ENCODE measurements at places on chromosomes 13 and 19.

DNA sequence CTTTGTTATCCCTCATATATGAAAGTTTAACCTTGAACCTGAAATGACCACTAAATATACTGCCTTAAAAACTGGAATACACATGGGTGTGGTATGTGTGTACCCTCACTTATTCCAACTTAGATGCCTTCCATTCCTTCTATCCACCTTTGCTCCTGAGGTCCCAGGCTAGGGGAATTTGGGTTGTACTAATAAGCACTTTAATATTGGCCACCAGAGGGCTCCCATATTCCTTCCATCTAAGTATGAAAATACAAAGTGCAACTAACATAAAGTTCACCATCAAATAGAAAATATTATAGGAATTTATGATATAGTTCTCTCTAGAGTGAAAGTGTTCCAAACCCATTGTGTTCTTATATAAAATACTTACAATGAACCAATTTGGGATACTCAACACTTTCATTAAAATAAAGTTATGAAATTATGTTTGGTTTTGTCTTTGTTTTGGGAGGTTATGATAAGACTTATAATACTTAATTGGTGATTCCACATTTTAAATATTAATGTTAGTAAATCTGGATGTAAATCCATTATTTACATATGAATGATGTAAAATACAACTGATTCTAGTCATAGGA lies 62.3 kb downstream of the ITGBL1 start:
- no peak for DNase-seq

DNA sequence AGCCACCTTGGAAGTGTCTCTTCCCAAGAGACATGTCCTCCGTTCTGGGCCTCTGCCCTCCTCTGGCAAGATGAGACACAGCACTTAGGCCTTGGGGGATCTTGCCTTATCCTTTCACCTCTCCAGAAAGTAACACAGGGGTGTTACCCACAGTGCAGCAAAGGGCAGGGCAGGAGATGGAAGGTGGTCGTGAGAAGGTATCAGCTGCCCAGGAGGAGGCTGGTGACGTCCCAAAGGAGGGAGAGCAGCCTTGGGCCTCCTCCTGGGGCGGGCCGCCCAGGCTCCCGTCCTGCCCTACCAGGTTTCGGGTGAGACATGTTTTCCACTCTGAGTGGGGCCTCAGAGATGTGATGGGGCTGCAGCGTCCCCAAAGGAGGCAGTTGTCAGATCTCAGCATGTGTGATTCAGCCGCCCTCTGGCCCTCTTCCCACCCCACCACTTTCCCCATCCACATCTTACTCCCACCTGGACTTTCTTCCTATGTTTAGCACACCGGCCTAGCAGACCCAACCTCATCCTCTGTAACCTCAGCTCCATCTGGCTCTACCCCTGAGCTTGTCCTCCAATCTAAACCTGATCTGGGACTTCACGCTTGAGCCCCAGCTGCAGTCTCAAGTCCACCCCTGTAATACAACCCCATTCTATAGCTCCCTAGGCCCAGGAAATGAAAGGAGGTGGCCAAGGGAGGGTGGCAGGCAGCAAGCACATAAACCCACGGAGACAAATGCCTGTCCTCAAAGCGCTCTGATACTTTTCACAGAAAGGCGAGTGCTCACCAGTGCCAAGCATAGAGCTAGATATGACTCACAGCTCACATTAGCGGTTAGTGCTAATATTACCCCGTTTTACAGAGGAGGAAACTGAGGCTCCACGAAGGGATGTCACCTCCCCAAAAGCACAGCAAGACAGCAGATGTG lies 9.3 kb downstream of the POU2F2 start:
- peak; percentile 80 for DNase-seq

GRCh38 chr13:95536632-95537241 lies 15.8 kb upstream of the CLDN10 start:
- DNase-seq, result no peak

- DNase-seq, result no peak
Observed at GRCh38 chr19:10682397-10683063, 18.7 kb upstream of the QTRT1 start.

DNA sequence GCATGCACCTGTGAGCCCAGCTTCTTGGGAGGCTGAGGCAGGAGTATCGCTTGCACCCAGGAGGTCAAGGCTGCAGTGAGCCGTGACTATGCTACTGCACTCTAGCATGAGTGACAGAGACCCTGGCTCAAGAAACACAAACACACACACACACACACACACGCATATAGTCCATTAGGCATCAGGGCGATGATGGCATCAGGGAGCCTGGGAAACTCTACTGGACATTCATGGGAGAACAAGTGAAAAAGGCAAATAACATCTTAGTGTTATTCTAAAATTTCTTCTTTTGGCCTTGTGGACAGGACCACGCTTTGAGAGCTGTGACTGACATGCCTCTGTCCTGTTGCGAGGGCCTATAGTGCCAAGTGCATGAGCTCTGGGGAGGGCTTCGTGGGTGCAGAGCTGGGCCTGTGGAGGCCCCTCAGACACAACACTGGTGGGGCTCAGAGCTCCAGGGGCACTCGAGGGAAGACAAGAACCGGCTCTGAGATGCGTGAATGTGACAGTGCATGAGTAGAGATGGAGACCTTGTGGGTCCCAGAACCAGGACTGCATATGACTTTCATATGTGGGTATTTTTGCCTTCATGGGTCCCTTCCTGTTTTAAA lies 8.0 kb upstream of the USF2 start:
- peak; percentile 0 for DNase-seq

- DNase-seq, result no peak
Observed at GRCh38 chr19:21699197-21699596, 68.2 kb downstream of the ZNF100 start.

- no peak for DNase-seq
Observed at GRCh38 chr13:29165840-29166239, 345.7 kb downstream of the MTUS2 start.

DNA sequence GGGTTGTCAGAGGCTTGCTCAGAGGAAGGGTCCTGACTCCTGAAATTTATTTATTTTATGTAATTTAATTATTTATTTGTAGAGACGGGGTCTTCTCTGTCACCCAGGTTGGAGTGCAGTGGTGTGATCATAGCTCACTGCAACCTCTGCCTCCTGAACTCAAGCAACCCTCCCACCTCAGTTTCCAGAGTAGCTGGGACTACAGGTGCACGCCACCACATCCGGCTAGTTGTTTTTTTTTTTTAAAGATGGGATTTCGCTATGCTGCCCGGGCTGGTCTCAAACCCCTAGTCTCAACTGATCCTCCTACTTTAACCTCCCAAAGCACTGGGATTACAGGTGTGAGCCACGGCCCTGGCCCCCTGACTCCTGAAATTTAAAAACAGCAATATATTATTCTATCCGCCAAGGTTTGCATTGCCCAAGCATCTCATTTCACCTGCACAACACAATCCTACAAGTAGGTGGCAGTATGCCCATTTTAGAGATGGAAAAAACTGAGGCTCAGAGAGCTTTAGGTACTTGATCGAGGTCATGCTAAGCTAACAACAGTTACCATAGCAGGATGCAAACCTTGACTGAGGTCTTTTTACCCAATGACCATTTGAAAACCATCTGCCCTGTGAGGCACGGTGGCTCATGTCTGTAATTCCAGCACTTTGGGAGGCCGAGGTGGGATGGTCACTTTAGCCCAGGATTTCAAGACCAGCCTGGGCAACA lies 18.1 kb downstream of the ARHGEF18 start:
- DNase-seq, result peak; percentile 37

DNA sequence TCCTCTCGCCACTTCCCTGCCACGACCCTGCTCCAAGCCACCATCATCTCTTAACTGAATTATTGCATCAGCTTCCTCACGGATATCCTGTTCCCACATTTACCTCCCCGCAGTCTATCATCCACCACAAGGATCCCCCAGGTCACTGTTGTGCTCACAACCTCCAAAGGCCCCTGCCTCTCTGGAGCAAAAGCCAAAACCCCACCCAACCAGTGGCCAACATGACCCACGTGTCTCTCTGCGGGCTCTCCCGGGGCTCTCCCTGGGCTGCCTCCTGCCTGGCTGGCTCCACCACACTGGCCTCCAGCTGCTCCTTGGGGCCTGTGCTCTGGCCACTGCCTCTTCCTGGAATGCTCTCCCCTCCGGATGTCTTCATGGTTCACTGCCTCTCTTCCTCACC lies 809.3 kb downstream of the UQCRFS1 start:
- DNase-seq, result no peak

GRCh38 chr13:24725379-24725778 lies 38.6 kb upstream of the RNF17 start:
- DNase-seq, result no peak

- no peak for DNase-seq
Observed at GRCh38 chr19:2167896-2168618, 4.3 kb downstream of the DOT1L start.

- DNase-seq, result no peak
Observed at GRCh38 chr19:2723747-2724146, 2.6 kb upstream of the DIRAS1 start.

- peak; percentile 45 for DNase-seq
Observed at GRCh38 chr19:50728084-50728737, 5.0 kb downstream of the CLEC11A start.

Data from activated naive CD4-positive, alpha-beta T cell treated with Interleukin-2 at 50 U/mL for 16 hours (primary cell).